ENCODE measurements at places on chromosomes 4 and X. TPM values are rescaled to one million over a fixed set of nuclear protein-coding genes. Genes with fewer than 3 reads are reported as not detected.

- no peaks in the 10 kb centered on the region for H3K27me3 ChIP-seq
- no peak for DNase-seq
- H3K4me3 ChIP-seq: no peak overlapping the region
- H3K36me3 ChIP-seq: no peaks in the 10 kb centered on the region
Measured at GRCh38 chr4:168019921-168020320, 72.4 kb upstream of the ANXA10 start.

The TCEANC gene
- 8.4 TPM for total RNA-seq

The EPGN gene
- total RNA-seq: 2.5 TPM

DNA sequence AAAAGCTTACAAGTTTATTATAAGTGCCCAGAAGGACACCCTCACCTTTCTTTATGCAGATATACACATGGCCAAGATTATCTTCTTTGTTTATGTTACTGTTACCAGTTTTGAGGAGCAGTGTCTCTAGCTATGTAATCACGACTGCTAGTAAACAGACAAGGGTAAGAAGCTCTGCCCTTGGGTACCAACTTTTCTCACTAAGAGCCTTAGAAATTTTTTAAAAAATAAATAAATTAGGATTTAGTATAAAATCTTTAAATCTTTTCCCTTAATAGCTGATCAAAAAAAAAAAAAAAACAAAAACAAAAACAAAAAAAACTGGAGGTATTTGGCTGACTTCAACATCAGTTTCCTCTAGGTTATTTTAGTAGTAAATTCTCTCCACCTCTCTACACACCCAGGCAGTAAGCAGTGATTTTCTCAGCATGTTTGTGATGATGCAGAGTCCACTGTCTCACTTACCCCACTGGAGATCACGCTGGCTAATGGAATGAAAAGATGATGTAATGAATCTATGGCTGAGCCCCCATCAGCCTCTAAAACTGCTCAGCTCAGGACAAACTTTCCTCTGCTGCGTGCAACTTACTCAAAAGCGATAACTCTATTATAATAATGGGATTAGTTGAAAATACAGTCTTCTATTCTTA is 125.9 kb downstream of the FRYL start:
- H3K27me3 ChIP-seq: no peaks in the 10 kb centered on the region
- DNase-seq: no peak
- no peak overlapping the region for H3K27ac ChIP-seq

The OPHN1 gene
- total RNA-seq: 10.7 TPM

DNA sequence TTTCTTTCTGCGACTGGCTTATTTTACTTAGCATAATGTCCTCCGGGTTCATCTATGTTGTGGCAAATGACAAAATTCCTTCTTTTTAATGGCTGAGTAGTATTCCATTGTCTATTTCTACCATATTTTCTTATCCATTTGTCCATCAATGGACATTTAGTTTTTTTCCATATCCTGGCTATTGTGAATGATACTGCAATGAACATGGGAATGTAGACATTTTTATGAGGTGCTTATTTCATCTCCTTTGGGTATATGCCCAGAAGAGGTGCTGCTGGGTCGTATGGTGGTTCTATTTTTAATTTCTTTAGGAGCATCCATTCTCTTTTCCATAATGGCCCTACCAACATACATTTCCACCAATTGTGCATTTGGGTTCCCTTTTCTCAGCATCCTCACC is 76.5 kb upstream of the HPGD start:
- no peaks in the 10 kb centered on the region for H3K36me3 ChIP-seq
- DNase-seq: no peak
- H3K27me3 ChIP-seq: no peaks in the 10 kb centered on the region

DNA sequence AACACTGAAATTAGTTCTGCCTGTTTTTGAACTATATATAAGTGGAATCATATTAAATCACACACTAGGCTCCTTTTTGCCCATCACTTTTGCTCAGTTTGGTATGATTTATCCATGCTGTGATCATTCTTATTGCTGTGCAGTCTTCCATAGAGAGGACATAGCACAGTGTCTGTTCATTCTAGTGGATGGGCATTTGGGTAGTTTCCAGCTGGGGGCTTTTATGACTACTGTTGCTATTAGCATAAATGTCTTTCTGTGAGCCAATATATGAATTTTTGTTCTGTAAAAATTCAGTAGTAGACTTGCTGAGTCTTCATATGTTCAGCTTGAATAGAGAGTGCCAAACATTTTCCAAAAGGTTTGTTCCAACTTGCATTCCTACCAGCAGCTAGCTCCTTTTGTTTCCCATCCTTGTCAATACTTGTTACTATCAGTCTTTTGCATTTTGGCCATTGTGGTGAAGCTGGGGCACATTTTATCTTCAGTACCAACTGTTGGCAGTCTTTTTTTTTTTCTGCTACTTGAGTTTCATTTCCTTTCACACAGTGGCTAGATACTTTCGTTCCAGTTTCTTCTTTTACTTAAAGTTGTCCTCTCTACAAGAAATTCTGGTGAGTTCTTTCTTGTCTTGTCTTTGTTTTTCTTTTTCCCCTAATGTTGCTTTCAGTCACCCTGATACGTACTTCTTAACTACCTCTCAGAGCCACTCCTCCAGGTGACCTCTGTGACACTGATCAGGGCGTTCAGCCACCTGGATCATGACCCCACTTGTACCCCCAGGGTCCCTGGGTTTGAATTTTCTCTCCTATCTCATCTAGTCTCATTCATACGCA is 87.0 kb downstream of the ANXA3 start:
- no peak overlapping the region for H3K4me3 ChIP-seq
- H3K4me1 ChIP-seq: peaks cover 11% of the 10 kb centered on the region
- H3K27ac ChIP-seq: no peak overlapping the region
- H3K27me3 ChIP-seq: no peaks in the 10 kb centered on the region

GRCh38 chrX:148930206-148930729 is 429.9 kb downstream of the AFF2 start:
- no peak overlapping the region for H3K4me3 ChIP-seq
- H3K27ac ChIP-seq: no peak overlapping the region
- no peaks in the 10 kb centered on the region for H3K4me1 ChIP-seq
- no peak for DNase-seq
- no peaks in the 10 kb centered on the region for H3K36me3 ChIP-seq

The ADGRG2 gene
- total RNA-seq: 1.1 TPM

Measured in lower lobe of right lung (tissue), 2 donors.